Activated T-cell treated with anti-CD3 and anti-CD28 coated beads, Interleukin-2, amount 50 U/mL, for 72 hours (primary cell): ENCODE measurements at places on chromosomes 7 and 10. TPM values are rescaled to one million over a fixed set of nuclear protein-coding genes. Genes with fewer than 3 reads are reported as not detected.

KNDC1 gene
- 0.28 TPM for total RNA-seq

PLAU gene
- total RNA-seq: 0.43 TPM

SPDYE11 gene
- not detected for total RNA-seq

SPDYE6 gene
- total RNA-seq: not detected

- DNase-seq: no peak
Observed at GRCh38 chr7:154865984-154866685, 136.8 kb downstream of the PAXIP1 start.

DNA sequence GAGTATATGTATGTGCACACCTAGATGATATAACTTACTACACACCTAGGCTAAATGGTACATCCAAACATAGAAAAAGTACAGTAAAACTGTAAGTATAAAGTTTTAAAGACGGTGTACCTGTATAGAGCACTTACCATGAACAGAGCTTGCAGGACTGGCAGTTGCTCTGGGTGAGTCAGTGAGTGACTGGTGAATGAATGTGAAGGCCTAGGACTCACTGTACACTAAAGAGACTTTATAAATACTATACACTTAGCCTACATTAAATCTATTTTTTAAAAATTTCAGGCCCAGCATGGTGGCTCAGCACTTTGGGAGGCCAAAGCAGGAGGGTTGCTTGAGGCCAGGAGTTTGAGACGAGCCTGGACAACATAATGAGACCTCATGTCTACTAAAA is 195.3 kb downstream of the FZD1 start:
- DNase-seq: no peak

DNA sequence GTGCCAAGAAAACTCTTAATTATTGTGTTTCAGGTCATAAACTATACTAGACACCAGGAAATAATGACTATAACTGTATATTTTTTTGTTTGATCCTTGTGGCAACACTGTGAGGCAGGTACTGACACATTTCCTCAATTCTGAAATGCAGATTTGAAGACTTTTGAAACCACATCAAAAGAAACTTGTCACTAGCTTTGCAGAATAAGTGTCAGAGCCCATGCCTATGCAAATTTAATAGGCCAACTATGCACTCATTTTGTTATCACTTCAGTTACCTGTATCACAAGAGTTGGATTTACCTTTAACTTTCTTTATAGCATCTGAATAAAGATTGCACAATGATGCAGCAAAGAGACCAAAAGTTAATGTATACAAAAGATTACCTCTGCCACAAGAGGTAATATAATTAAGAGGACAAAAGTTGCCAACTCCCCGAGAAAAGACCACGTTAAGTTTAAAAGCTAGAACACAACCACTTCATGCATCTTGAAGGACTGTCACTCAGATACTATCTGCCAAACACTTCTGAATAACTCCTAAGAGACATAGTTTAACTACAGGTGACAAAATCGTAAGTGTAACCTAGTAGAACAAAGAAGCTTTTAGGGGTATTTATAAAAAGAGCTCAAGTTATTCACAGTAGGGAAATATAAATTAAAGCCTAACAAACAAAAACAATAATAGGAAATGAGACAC is 80.5 kb downstream of the ELAPOR2 start:
- DNase-seq: peak; percentile 8

GRCh38 chr10:33776419-33777070 is 442.1 kb upstream of the NRP1 start:
- no peak for DNase-seq

DNA sequence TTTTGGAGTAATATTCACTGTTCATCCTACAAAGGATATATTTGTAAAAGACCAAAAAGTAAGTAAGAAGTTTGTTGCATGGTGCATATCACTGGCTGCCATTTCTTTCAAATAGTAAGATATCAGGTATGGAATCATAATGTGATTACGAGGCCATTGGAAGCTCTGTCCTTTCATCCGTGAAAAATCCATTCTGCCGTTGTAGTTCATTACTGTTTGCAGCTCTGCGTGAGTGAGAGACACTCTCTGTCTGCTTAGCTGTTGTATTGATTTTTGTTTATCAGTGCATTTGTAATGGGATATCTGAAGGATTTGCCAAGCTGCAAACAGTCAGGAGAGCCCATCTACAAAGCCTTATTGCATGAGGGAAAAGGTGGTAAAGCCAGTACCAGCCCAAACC is 44.1 kb upstream of the SLC39A12 start:
- DNase-seq: no peak
